Hematopoietic multipotent progenitor cell treated with erythropoietin and hydrocortisone succinate and interleukin-3 and kit ligand, for 15 days (in vitro differentiated cells): ENCODE measurements at places on chromosomes 13 and 19.

DNA sequence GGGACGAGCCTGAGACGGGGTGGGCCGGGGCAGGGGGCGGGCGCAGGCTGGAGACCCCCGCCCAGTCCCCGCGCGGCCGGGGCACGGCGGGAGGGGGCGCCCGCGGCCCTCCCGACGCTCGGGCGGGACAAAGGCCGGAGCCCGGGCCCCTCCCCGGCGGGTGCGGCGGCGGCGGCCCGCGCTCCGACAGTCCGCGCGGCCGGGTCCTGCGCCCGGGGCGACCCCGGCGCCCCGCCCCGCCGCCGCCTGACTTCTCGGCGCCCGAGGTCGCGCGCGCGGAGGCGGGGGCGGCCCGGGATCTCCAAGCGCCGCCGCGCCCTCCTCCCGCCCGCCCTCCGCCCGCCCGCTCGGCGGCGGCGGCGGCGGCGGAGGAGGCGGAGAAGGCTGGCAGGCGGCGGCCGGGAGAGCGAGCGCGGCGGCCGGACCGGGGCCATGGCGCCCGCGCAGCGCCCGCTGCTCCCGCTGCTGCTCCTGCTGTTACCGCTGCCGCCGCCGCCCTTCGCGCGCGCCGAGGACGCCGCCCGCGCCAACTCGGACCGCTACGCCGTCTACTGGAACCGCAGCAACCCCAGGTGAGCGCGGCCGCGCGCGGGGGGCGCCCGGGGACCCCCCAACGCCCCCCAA lies at the start of gene EFNA2:
Gene EFNA2, plus strand, starts transcription at position 137 of the 624 bp plus-strand sequence. Its CDS starts 296 bp downstream, at position 433.
- no peak for DNase-seq

DNA sequence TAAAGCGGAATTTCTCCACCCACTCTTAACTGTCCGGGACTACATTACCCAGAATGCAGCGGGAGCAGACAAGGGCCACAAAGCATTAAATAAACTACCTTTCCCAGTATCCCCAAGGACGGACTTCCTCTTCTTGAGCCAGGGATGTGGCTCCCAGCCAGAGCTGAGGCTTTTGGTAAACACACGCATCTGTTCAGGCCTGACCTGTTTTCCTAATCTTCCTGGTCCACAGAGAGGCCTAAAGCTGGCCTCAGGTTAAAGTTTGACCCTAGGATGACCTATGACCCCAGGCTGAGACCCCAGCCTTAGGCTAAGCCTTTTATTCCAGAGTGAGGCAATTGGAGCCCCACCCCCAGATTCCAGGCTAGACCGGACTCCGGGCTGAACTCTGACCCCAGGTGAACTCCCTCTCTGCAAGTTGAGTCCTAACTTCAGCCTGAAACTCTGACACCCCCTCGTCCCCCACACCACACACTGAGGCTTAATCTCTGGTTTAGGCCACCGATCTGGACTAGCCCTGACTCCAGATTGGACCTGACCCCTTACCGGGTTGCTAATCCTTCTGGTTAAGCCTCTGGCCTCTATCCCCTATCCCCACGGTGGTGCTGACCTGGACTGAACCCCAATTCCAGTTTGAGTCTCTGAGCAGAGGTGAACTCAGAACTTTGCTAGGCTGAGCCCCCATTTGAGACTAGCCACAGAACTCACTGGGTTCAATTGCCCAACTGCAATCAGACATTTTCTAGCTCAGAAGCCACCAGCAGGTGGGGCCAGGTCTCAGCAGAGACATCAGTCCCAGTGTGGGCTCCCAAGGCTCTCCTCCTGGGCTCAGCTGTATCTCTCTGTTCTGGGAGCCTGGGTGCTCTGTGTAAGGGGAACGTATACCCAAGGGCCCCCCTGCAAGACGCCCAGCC lies 750 bp upstream of the GPR108 start:
- peak; percentile 99 for DNase-seq

DNA sequence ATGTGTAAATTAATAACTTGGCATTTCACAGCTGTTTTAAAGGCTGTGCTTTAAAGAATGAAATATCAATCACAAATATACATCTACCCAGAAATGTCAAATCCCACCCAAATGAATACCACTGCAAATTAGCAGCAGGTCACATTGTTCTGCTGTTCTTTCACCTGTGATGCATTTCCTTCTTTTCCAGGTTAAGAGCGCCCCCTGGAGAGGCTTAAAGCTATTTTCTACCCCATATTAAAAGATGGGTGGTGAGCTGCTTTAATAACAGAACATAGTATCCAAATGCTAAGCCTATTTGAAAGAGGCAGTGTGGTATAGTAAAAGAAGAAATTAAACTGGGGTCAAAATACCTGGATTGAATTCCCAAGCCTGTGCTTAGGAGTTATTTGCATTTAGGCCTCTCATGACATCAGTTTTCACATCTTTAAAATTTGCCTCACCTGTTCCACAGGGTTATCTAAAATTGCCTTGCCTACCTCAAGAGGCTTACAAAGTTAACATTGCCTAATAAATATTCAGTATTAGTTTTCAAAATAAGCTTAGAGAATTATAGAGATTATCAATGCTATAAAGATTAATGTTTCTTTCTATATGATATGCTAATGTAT lies 396.9 kb upstream of the SLITRK5 start:
- peak; percentile 27 for DNase-seq

- DNase-seq = no peak
Observed at GRCh38 chr13:81021284-81021840, 680.4 kb upstream of the SPRY2 start.

GRCh38 chr13:29196409-29197074 lies 376.4 kb downstream of the MTUS2 start:
- DNase-seq = no peak

DNA sequence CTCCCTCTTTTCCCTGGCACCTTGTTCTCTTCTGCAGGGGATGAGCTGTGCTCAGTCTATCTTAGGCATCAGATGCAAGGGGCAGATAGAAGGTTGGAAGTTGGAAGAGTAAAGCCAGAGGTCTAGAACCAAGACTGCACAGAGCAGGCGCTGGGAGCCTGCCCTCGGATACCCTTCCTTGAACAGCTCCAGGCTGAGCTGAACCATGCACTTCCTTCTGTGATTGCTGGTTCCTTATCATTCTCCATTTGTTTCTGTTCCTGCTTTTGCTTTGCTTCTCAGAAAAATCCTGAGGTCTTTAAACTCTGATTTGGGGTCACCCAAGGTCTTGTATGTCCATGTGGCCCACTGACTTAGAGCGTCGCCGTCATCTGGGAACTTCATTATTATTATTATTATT lies 36.3 kb downstream of the ARHGEF18 start:
- no peak for DNase-seq

GRCh38 chr13:44854313-44855060 lies 134.8 kb downstream of the NUFIP1 start:
- DNase-seq = no peak

DNA sequence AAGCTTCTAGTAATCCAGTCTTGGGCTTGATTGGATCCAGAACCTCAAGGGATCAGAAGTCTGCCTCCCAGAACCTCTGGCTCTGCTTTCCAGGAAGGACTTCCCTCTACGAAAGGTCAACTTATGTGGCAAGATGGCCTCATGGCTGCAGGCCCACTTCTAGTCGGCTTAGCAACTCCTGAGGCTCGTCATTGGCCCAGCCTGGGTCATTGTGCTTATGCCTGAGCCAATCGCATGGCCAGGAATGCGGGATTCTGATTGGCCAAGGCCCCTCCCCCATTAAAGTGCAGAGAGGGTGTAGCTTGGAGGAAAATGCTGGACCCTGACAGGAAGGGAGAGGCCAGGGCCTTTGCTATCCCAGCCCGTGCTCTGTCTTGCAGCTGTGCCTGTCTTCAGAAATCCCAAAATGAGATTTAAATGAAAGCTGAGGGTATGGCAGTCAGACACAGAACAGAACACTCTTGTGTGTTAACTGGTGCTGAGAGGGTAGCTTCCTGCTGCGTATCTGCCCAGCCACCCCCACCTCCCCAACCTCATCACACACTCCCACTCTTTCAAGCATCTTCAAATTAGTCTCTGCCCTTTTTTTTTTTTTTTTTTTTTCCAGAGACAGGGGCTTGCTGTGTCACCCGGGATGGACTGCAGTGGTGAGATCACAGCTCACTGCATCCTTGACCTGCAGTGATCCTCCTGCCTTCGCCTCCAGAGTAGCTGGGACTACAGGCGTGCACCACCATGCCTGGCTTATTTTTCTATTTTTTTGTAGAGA lies 5.5 kb upstream of the CCNE1 start:
- no peak for DNase-seq

GRCh38 chr19:31255174-31255799 lies 93.9 kb downstream of the TSHZ3 start:
- no peak for DNase-seq

DNA sequence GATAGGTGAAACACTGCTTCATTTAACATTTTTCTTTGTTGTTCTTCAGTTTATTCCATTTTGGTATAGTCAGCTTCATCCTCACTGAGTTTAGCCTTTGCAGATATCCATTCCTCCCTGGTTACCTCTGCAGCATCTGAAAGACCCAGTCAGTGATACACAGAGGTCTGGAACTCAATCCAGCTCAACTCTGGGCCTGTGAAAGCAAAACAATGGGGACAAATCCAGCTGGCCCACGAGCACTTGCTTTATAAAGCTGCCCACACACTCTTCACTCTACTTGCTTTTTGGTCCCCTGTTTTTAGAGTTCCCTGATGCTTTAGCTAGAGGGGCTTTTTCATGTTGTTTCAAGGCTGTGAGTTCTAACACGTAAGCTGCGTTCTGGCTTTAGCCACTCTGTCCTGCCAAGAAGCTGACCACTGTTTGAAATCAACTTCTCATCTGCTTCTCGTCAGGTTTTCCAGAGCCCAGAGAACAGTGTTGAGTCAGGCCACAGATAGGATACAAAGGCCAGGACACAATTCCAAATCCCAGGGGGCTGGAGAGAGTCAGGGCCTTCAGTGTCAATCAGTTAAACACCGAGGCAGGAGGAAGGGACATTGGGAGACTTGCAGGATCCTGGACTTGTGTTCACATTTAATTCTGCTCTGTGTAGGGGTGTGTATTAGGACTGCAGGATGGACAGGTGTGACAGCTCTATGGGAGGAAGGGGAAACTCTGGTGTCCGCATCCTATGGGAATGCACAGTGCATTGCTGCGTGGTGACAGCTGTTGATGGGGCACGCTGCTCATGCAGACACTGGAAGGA lies 83.5 kb upstream of the RNF113B start:
- DNase-seq = no peak

DNA sequence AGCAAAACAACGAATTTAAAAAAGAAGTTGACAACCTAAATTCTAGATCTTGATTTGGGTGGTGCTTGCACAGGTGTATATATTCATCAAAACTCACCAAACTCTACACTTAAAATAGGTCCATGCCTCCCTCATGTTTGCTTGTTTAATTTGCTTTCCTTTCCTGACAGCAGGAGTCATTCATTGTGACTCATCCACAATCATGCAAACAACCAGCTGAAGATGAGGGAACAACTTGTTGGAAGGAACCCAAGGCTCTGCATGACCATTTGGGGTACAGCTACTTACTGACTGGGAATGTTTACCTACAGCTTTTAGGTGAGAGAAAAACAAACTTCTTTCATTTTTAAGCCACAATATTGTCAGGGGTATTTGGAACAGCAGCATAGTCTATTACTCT lies 96.6 kb downstream of the RXFP2 start:
- no peak for DNase-seq

DNA sequence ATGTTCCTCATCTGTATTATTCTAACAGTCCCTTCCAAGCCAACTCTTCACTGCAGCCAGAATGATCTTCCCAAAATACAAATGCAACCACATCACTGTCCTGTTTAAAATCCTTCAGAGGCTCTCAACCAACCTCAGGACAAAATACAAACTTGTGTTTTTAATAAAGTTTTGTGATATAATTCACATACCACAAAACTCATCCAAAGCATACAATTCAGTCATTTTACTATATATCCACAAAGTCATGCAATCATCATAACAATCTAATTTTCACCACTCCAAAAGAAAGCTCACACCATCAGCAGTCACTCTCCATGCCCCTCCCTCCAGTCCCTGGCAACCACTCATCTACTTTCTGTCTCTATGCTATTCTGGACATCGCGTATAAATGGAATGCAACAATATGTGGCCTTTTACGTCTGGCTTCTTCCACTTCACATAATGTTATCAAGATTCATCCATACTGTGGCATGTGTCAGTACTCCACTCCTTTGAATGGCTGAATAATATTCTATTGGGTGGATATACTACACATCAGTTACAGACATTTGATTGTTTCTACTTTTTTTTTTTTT lies 81.7 kb upstream of the DOCK9 start:
- DNase-seq = no peak

DNA sequence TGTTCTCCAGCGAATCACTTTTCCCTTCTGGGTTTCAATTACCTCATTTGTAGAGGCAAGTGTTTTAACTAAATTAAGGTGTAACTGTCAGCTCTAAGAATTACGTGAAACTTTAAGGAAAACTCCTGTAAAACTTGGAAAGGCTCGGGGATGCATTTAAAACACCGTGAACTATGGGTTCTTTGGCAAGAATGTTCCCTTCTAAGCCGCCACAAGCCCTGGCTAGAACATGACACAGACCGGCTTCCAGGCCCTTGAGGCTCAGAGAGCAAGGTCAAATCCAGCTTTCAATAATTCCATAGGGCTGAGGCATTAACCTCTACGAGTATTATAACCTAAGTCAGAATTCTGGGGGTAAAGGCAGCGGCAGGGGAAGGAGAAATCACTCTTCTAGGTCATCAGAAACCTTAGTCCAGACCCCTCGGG lies 685 bp downstream of the VWA8 start:
- DNase-seq = peak; percentile 53

GRCh38 chr19:50723735-50724521 lies 764 bp downstream of the CLEC11A start:
- no peak for DNase-seq

GRCh38 chr19:18112989-18113478 lies 15.5 kb downstream of the MAST3 start:
- DNase-seq = peak; percentile 88

- DNase-seq = no peak
Observed at GRCh38 chr19:44851427-44851826, 5.3 kb downstream of the NECTIN2 start.

DNA sequence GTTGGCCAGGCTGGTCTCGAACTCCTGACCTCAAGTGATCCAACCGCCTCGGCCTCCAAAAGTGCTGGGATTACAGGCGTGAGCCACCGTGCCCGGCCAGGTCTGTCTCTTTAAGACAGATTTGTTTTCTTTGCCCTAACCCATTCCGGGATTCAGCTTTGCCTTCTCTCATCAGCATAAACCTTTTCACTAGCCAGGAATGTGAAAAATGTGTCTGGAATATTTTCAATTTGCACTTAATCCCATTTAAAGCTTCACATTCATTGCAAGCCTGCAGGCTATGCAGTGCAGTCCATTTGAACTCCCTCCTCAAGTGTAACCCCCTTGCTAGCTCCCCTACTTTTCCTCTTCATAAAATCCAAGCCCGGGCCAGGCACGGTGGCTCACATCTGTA lies 880 bp upstream of the TMEM160 start:
- no peak for DNase-seq

GRCh38 chr13:52447815-52448552 lies 2.5 kb downstream of the VPS36 start:
- no peak for DNase-seq

DNA sequence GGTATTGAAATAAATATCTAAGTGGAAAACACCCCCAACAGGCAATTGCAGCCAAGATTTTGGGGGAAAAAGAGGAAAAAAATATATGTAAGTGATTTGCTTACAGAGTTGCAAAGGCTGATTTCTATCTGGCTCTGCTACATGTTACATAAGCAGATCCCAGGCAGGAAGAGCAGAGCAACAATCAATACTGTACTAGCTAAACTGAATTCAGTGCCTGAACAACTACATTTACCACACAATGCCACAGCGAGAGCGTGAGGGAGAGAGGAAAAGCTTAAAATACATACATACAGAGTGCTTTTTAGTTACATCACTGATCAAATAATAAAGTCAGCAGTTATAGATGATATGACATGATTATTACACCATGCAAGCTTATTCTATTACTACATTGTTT lies 665.6 kb upstream of the ARGLU1 start:
- no peak for DNase-seq
